Mesothelial cell of epicardium (in vitro differentiated cells): ENCODE measurements at places on chromosomes 13 and 19.

- DNase-seq, result no peak
These were observed 1173.3 kb downstream of the PCDH17 start for GRCh38 chr13:58804832-58805231.

DNA sequence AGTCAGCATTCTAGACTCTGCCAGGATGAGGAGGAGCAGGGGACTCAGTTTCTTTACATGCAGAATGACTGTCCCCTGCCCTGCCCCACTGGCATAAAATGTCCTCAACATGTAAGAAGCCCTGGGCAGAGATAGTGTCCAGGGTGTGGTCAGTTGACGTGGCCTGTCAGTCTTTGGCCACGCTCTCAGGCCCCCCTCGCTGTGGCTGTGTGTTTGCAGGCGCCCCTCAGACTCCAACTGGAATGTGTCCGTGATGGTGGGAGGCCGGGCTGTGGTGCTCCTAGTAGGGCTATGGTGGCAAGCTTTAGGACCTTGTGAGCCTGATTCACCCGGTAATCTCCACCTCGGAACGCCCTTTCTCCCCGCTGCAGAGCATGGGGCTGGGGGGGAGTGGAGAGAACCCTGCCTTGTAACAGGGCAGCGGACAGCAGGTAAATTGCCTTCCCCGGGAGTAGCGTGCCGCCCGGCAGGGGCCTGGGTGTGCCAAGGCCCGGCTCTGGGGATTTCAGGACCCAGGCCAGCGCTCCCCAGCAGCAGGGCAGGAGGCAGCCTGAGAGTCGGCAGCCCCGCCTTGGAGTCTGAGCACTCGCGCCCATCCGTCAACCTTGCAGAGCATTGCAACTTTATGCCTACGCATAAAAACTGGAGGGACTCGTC lies 62.3 kb downstream of the CHST8 start:
- peak; percentile 88 for DNase-seq

DNA sequence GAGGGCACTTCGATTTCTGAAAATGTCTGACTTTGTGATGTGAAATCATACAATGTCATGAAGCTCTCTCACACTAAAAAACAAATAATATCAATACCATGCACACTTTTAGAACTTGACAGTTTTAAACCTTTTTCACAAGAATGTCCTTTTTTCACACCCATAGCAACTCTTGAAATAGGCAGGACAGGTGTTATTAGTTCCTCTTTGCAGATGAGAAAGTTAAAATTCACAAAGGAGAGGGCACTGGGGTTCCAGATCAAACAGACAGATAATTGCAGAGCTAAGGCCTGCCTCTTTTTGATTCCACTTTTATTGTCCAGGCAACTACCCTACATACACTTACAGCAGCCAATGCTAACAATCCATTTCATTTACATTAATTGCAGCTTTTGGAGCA lies 142.8 kb downstream of the KLF12 start:
- DNase-seq, result no peak

DNA sequence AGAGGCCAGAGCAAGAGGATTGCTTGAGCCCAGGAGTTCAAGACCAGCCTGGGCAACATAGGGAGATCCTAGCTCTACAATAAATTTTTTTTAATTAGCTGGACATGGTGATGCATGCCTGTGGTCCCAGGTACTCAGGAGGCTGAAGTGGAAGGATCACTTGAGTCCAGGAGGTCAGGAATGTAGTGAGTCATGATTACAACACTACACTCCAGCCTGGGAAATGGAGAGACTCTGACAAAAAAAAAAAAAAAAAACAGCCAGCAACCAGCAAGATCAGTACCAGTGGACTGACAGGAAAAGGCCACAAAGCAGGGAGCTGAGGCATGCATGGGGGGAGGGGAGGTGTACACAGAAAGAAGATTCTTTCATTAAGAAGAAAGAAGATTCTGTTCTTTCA lies 52.7 kb upstream of the RFXAP start:
- DNase-seq, result no peak

- no peak for DNase-seq
These were observed 182.9 kb upstream of the RXFP2 start for GRCh38 chr13:31556376-31556775.

DNA sequence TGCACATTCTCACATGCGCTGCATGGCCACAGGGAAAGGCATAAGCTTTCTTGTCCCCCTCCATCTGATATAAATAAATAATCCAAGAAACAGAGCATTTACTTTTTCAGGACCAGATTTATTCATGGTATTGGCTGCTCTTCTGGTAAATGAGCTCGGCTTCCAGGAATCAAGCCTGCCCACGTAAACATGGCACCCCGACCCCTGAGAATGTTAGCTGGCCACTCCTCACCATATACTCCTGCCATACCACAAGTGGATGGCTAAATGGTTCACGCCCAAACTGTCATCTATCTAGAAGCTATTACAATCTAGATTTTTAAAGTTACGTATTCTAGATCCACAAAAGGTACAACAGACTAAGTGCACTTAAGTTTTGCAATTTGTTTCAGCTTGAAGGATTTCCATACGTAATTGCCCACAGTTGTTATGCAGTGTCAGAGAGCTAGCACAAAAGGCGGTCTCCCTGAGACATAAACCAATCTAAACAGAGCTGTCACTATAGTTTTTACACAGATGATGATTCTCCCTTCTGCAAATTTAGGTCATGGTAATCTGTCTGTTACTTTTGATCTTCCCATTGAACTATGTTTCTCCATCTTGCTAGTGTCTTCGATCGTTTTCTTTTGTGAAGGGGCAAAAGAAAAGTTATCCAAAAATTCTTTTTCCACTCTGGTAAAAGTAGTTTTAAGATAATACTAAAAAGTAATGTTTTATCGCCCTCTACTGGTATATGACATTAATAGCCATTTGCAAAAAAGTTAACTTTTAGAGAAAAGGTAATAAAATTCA lies 16.2 kb upstream of the FOXO1 start:
- no peak for DNase-seq

DNA sequence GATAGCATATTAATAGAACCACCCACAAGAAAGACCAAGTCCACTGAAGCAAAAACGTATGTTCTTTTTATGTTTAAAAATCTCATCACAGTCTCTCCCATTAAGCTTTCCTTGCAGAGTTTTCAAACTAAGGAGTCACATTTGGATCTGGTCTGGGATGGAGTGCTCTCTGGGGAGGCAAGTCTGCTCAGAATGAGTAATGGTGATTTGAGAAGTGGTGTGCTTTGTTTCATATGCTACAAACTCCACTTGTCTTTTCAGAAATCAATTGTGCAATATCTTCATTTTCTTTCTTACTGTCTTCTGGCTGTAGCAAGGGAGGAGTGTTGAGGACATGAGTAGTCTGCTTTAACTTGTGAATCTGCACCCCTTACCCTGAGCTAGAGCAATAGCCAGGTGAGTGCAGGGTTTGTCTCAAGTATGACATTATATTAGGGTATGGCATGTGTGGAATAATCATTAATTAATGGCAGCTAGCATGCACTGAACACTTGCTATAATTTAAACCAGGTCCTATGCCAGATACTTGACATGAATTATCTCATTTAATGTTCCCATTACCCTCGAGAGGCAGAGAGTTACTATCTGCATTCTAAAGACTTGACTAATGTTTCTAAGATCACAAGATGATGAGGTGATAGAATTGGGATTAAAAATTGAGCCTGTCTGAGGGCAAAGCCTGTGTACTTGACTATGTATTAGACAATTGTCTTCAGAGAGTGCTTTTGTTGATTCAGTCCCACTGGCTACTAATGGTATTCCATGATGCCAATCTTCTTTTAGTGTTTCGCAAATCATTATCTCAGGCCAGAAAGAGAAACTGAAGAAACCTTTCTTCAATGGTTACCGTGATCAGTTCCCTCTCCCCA lies 171.8 kb downstream of the GPC6 start:
- no peak for DNase-seq

DNA sequence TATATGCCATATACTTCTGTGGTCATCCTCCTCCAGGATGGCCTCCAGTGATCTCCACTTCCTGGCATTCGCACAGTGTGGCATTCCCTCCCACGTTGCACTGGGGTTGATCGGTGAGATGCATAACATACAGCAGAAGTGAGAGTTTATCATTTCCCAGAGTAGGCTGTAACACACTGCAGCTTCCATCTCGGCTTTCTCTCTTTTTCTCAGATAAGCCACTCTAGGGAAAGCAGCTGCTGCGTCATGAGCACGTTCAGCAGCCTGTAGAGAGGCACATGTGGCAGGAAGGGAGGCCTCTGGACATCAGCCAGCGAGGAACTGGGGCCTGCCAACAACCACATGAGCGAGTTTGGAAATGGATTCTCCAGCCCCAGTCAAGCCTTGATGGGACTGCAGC lies 807.1 kb downstream of the DIAPH3 start:
- no peak for DNase-seq

- no peak for DNase-seq
These were observed 605.3 kb upstream of the SLC10A2 start for GRCh38 chr13:103671547-103671946.

DNA sequence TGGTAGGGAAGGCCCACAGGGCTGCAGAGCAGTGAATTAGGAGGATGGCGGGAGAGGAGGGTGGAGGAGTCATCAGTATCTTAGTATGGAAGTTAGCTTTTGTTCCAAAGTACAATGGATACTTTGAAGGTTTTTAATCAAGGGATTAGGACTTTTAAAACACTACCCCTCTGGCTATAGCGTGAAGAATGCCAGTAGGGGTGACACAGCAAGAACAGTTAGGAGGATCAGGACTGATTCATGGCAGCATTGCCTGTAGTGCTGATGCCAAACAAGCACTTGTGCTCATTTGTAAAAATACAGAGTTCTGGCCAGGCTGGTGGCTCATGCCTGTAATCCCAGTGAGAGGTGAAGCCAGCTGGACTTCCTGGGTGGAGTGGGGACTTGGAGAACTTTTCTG lies 46.2 kb downstream of the SKA3 start:
- DNase-seq, result no peak

- DNase-seq, result no peak
These were observed 1.3 kb downstream of the TNNT1 start for GRCh38 chr19:55147545-55148251.

DNA sequence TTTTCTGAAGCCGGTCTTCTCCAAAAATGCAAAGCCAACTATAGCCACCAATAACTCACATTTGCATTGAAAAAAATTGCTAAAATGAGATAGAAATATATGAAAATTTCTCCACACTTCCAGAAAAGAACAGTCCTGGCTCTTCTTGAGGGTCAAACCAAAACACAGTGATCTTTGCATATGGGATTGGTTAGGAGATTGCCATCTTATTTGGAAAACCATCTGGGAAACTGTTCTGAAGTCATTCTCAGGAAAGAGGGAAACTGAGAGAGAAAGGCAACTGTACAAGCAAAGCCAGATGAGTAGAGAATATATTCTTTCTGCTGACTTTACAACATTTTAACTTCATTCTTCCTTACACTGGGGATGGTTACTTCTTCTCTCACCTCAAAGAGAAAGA lies 54.6 kb downstream of the HSPH1 start:
- no peak for DNase-seq
